Hindlimb muscle (tissue), 1 donor: ENCODE measurements at places on chromosomes 16 and 17.

GRCh38 chr17:32484628-32485027 is 2.2 kb upstream of the CDK5R1 start:
- no peak for DNase-seq

DNA sequence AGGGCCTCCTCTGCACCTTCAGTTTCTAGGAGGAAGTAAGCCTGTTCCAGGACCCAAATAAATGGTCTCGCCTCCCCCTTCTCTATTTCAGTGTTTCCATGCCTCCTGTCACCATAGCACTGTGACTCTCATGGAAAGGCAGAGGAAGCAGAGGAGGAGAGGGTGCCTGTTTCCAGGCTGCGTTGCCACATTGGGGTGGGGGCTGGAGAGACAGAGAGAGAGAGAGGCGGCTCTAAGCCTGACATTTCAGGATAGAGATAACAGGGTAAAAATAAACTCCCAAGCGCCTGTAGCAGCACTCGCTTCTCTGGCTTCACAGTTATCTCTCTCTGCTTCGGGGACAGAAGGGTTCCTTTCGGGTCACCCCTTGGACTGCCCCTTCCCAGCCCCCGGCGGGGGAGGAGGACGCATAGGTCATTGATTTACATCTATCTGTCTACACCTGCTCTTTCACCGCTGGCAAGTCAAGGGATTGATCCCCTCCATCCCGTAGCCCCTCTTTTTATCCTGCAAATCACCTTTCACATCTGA is 71.2 kb upstream of the MRTFB start:
- DNase-seq, result no peak

- no peak for DNase-seq
Observed at GRCh38 chr17:68437979-68438822, 19.1 kb downstream of the WIPI1 start.

DNA sequence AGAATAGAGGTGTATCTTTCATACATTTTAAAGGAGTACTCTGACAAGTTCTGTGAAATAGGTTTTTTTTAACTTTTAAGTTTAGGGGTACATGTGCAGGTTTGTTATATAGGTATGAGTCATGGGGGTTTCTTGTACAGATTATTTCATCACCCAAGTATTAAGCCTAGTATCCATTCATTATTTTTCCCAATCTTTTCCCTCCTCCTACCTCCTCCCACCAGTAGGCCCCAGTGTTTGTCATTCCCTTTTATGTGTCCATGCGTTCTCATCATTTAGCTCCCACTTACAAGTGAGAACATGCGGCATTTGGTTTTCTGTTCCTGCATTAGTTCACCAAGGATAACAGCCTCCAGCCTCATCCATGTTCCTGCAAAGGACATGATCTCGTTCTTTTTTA is 175.5 kb downstream of the CYB561 start:
- no peak for DNase-seq

GRCh38 chr17:75691801-75692626 is 24.9 kb downstream of the SAP30BP start:
- DNase-seq, result no peak

GRCh38 chr16:82363026-82363816 is 193.2 kb upstream of the MPHOSPH6 start:
- DNase-seq, result no peak

DNA sequence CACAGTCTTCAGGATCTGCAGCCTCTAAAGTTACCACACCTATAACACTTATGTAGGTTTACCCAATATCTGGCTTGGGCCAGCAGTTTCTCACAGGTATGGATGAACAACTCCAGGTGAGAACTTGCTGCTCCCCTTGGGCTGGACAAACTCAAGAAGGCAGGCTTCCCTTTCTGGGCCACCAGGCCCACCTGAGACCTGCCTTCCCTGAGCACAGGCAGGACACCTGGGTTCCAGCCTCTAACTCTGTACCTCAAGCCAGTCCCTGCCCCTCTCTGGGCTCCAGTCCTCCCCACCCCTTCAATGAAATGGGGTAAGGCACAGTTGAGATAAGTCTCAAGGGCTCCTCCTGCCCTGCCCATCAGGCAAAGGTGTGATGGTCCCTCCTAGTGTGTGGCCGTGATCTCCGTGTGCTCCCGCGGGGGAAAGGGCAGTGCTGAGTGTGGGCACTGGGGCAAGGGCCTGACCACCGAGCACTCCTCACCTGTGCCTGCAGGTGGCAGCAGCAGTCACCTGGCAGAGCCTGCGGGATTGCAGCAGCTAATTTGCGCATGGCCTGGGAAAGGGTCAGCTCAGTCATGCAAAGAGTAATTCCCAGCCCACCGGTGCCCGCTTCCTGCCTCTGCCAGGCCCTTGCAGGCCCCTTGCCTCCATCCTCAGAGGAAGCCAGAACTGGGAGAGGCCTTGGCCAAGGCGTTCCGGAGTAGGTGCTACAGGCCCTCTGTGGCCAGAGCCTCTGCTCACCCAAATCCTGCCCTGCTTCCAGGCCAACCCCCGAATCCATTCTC is 28.2 kb upstream of the ADGRG1 start:
- DNase-seq, result no peak

- no peak for DNase-seq
Observed at GRCh38 chr17:7794075-7794663, 39.8 kb upstream of the KDM6B start.

GRCh38 chr16:50500171-50500874 is 47.9 kb upstream of the NKD1 start:
- DNase-seq, result no peak

- DNase-seq, result no peak
Observed at GRCh38 chr16:82319038-82319437, 149.0 kb upstream of the MPHOSPH6 start.

GRCh38 chr17:56908001-56908542 is 5.8 kb downstream of the TRIM25 start:
- DNase-seq, result no peak

DNA sequence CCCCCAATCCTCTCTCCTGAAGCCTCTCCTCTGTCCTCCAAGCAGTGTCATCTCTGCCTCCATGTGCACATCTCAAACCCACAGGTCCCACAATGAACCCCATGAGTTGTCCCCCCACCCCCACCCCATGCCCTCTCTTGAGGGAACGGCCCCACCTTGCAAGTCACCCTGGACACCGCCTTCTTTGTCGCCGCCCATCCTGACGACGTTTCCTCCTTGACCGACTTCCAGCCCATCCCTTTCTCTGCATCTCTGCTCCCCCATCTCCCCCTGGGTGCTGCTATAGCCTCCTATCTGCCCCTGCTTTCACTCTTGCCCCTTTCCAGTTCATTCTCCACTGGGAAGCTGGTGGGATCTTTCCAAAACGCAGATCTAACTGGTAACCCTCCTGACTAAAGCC is 1.7 kb upstream of the SPATA20 start:
- DNase-seq, result no peak

GRCh38 chr17:67576471-67577115 is 141.1 kb upstream of the NOL11 start:
- DNase-seq, result no peak

DNA sequence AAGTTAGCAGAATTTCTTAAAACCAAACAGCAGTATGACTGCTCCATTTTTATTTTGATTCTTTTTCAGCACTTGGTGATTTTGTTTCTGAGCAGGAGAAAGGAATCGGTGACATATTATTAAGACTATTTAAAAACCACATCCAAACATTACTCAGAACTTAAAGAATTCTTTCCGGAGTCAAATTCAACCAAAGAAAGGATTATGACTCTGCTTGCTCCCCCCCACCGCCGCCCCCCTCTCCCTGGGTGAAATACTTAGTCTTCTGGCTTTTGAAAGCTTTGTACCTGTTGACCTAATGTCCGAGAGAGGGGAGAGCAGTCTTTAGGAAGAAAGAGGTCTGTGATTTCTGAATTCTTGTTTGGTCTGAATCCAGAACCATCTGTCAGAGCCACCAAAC is 17.9 kb upstream of the COL1A1 start:
- DNase-seq, result no peak

DNA sequence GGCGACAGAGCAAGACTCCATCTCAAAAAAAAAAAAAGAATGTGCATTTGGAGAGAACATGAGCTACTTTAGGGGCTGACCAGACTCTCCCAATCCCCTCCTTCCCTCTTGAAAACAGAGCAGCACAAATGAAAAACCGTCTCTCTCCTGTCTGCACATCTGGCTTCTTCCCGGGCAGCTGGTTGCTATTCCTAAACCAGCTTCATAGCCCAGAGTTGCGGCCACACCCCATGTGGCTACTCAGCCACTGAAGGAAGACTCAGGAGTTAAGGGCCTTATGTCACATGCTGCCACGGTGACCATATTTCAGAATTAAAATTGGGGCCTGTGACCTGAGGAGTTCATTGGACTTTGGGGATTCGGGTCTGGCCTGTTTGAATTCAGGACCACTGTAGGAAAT is 48.3 kb downstream of the KATNIP start:
- no peak for DNase-seq

DNA sequence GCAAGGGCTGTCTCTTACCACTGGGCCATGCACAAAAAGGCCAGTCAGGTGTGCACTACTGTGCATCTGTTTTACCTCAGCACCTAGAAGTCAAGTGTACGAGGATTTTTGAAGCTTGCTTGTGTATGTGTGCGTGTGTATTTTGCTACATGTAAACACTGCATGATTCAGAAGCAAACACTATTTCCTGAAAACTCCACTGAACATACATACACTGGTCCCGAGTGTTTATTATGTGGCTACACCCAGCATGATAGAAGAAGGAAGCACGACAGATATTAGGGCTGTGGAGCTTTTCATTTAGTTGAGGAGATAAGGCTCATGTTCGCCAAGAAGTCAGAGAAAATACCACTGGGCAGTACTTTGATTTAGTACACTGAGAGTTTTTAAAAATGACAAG is 89.2 kb downstream of the ZZEF1 start:
- no peak for DNase-seq

DNA sequence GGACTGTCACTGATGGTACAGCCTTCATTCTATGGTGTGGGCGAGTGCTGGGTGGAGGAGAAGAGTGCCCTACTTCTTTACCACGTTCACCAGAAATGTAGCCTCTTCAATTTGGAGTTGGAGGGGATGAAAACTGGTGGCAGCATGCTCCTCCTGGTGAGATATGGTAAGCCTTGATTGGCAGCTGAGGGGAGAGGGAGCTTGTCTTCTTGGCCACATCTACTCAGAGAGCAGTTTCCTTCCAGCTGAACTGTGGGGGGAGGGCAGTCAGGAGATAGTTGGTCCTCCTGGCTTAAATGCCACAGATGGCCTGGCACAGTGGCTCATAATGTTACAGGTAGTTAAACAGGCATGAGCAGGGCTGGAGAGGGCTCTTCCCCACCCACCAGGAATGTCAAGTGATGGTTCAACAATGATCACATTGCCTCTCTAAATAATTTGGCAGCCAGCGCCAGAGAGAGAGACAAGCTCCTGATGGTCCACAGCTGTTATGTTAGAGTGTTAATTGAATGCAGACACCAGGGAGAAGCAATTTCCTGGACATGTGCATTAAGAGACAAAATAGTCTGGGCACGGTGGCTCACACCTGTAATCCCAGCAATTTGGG is 9.0 kb upstream of the MAPK3 start:
- DNase-seq, result no peak

DNA sequence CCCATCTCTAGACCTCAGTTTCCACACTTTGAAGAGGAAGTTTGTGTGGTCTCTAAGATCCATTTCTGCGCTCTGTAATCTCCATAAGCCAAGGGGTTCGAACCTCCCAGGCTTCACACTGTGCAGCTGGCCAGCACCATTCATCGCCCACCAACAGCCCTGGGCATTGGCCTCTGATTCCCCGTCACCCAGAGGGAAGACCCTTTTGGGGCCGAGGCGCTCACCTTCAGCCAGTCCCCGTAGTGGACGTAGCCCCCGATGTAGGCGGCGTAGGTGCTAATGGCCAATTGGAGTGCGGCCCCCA is 678 bp downstream of the TMEM101 start:
- no peak for DNase-seq

- DNase-seq, result no peak
Observed at GRCh38 chr16:1300664-1301476, 8.6 kb upstream of the UBE2I start.

DNA sequence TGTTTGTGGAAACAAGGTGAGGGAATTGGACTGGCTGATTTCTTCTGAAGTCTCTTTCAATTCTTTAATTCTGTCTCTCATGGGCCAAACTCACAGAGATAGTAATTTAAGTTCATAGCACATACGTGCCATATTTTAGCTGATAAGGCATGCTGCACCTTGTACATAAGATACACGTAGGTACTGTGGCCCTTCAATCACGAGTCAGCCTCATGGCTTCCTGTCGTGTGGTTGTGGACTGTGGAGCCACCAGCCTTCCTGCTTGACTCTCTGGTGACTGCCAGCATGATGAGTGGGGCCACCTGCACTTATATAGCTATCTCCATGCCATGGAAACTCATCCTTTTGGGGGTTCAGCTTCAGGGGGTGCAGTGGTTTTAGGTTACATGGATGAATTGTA is 25.1 kb downstream of the KSR1 start:
- DNase-seq, result no peak

DNA sequence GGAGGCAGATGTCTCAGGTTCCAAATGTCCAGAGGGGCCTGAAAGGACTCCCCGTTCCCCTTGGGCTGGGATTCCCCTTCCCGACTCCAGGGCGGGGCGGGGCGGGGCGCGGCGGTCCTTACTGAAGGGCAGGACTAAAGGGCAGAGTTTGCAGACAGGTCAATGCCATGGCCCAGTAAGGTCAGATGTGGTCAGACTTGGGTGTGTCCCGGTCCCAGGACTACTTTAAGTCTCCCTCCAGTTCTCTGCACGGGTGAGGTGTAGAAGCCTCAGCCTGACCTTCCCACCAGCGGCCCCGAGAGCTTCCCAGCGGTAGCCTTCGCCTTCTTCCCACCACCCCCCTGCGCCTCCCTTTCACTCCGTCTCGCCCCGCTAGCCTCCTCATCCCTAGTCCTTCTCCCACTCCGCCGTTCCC is 532 bp downstream of the KDM6B start:
- DNase-seq, result no peak

- DNase-seq, result no peak
Observed at GRCh38 chr16:84929421-84930297, 81.7 kb downstream of the ZDHHC7 start.

DNA sequence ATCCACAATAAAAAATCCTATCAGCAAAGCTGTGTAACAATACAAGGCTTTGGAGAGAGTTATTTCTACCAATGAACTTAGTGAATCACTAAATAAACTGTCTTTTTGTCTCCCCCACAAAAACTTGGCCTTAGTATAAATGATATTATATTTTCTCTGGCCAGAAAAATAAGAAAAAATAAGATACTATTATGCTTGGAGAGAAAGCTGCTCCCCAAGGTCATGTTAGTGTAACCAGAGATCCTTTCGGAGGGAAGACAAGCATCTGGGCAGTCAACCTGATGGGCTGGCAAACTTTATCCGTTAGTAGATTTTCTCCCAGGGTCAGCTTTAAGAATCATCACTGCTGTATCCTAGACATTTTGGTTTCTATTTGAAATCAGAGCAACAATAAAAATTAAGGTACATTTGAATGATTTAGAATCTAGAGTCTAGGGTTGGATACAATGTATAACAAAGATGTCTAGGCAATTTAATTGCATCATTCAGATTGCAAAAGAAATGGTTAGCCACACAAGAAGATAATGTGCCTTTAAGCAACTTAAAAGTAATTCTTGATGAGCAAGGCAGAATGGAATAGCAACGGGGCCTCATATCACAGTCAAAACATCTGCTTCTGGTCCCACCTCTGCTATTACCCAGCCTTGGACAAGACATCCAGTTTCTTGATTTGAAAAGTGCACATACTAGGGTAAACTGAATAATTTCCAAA is 280.4 kb downstream of the SLC39A11 start:
- no peak for DNase-seq

GRCh38 chr16:53142823-53143568 is 88.2 kb downstream of the CHD9 start:
- no peak for DNase-seq

GRCh38 chr17:82277851-82278250 is 4.4 kb upstream of the CSNK1D start:
- no peak for DNase-seq

- no peak for DNase-seq
Observed at GRCh38 chr16:81376880-81377279, 62.1 kb downstream of the GAN start.

- DNase-seq, result no peak
Observed at GRCh38 chr16:30087181-30087898, 4.4 kb downstream of the TBX6 start.
